ENCODE measurements at places on chromosomes 5 and 9.

- no peaks in the 10 kb centered on the region for H3K27me3 ChIP-seq
- H3K4me1 ChIP-seq = no peaks in the 10 kb centered on the region
- no peak overlapping the region for H3K4me3 ChIP-seq
Observed at GRCh38 chr5:138661991-138662434, 86.8 kb upstream of the HSPA9 start.

DNA sequence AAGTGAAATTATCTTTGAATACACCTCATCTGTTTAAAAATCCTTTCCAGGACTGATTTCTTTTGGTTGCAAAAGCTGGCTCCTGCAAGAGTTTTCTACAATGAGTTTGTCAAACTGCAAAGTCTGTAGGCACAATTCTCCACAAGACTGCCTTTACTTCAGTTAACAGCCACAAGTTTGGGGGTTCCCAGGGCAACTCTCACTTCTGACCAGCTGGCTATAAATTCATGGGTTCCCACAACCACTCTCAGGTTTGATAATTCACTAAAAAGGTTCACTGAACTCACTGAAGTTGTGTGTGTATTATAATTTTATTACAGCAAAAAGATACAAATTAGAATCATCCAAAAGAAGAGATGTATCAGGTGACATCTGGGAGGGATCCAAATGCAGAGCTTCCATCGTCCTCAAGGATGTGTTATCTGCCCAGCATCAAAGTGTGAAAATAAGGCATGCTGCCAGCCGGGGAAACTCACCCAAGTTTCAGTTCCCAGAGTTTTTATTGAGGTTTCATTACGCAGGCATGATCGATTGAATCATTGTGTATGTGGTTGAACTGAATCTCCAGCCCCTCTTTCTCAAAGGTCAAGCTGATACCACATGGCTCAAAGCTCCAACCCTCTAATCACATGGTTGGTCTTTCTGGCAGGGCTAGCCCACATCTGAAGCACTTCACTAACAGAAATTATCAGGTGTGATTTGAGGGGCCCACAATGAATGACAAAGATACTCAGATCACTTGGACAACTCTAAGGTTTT is 19.0 kb upstream of the PSIP1 start:
- DNase-seq = no peak
- no peak overlapping the region for H3K27ac ChIP-seq
- no peaks in the 10 kb centered on the region for H3K36me3 ChIP-seq
- H3K4me1 ChIP-seq = no peaks in the 10 kb centered on the region

DNA sequence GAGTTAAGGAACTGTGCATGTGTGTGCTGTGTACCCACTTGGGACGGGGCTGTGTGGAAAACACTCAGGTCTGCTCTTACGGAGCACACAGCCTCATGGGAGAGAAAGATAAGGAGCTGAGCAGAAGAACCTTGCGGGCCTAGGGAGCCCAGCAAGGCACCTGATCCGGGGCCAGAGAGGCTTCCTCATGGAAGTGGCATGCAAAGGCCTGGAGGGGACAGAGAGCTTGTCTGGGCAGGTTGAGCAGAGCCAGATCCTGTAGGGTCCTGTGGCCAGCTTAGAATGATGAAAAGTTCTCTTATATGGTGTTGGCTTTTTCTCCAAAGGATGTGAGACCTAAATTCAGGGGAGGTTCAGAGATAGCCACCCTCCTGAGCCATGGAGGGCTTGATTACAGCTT is 45.2 kb downstream of the NEK6 start:
- no peak overlapping the region for H3K4me3 ChIP-seq
- no peaks in the 10 kb centered on the region for H3K27me3 ChIP-seq
- no peaks in the 10 kb centered on the region for H3K36me3 ChIP-seq

DNA sequence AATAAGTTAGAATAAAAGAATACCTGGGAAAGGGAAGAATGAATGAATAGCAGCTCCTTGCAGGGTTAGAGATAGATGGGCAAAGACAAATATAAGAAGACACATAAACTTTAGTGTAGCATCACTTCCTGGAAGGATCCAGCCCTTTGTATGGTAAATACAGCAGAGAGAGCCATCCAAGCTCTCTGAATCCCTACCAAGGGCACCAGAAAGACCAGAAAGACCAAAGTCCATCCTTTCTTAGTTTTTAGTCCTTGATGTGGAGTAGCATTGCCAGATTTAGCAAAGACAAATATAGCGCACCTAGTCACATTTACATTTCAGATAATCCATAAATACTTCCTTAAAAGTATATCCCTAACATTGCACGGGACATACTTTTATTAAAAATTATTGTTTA is 56.1 kb upstream of the C9orf72 start:
- no peak for DNase-seq
- no peaks in the 10 kb centered on the region for H3K36me3 ChIP-seq

GRCh38 chr9:116905171-116905588 is 218.1 kb downstream of the TRIM32 start:
- H3K27me3 ChIP-seq = no peaks in the 10 kb centered on the region
- no peak overlapping the region for H3K27ac ChIP-seq
- no peak overlapping the region for H3K4me3 ChIP-seq
- DNase-seq = no peak

DNA sequence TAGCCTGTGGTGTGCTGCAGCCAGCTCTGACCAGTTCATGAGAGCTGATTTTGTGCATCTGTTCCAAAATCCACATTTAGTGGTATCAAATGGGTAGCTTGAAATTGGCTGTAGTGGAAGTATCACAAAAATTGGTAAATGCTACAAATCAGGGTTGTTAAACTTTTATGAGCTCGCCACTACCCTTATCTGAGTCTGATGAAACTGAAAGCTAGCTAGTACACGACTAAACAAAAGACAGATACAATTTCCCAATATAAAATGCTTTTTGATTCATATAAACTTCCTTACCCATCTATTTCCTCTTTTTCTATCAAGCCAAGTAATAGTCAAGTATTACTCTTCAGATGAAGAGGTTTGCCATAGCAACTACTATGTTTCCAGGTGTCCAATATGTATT is 392.0 kb downstream of the TMEM161B start:
- no peak overlapping the region for H3K27ac ChIP-seq
- no peak for DNase-seq
- no peaks in the 10 kb centered on the region for H3K36me3 ChIP-seq
- no peak overlapping the region for H3K4me3 ChIP-seq
- no peaks in the 10 kb centered on the region for H3K27me3 ChIP-seq

GRCh38 chr5:153275695-153276094 is 214.8 kb upstream of the GRIA1 start:
- no peaks in the 10 kb centered on the region for H3K4me1 ChIP-seq
- no peak for DNase-seq
- no peaks in the 10 kb centered on the region for H3K36me3 ChIP-seq
- no peak overlapping the region for H3K27ac ChIP-seq
- no peak overlapping the region for H3K4me3 ChIP-seq
- H3K27me3 ChIP-seq = no peaks in the 10 kb centered on the region

DNA sequence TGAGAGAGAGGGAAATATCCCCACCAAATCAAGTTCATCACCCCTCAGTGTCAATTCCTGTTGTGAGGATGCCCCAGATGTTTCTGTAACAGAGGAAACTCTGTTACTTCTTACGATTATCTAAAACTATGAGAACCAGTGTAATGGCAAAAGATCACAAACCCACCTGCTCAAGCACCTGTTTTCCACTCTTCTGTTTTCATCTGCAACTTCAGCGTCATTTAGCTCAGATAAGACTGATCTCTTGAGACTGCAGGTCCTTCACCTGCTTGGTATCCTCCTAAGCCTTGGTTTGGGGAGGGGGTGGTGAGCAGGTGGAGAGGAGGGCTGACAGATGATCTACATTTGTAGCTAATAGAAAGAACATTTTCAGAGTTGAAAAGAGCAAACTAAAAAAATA is 229.3 kb downstream of the SLF1 start:
- no peaks in the 10 kb centered on the region for H3K27me3 ChIP-seq
- no peak overlapping the region for H3K27ac ChIP-seq
- H3K4me3 ChIP-seq = no peak overlapping the region

- H3K4me3 ChIP-seq = no peak overlapping the region
- no peaks in the 10 kb centered on the region for H3K36me3 ChIP-seq
- peak overlapping the region; percentile 83 for H3K27ac ChIP-seq
- peaks cover 3% of the 10 kb centered on the region for H3K4me1 ChIP-seq
- DNase-seq = peak; percentile 83
Observed at GRCh38 chr5:142512043-142513042, 173.5 kb downstream of the FGF1 start.

DNA sequence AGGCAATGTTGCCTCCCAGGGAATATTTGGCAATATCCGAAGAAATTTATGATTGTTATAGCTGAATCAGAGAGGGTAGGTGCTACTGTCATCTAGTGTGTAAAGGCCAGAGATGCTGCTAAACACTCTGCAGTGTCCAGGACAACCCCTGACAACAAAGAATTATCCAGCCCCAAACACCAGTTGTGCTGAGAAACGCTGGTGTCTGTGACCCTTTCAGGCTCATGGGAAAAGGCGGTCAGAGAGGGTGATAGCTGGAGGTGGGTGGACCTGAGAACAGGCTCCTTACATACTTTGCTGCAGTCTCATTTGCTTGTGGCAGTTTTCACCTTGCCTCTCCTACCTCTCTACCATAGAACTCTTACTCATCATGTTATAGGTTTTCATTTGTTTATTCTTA is 295.3 kb upstream of the DMRT1 start:
- DNase-seq = no peak
- H3K27ac ChIP-seq = no peak overlapping the region
- no peak overlapping the region for H3K4me3 ChIP-seq
- H3K36me3 ChIP-seq = no peaks in the 10 kb centered on the region

DNA sequence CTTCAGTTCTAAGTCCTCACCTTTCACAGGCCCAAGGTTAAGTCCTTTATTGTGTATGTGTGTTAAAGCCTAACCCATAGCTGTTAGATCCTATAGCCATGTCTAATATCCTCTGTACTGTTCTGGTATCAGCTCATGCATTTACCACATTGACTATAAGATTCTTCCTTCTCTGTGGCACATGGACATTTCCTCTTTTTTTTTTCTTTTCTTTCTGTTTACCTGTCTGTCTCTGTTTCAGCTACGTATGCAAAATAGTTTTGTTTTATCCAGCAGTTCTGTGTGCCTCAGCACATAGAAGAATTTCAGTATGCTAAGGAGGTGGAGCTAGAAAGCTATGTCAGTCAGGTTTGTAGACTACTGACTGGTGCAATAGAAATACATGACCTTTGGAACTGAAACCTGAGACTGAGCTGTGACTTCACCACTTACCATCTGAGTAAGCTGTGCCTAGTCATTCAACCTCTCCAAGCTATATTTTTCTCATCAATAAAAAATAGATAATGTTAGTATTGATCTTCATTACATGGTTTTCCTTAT is 155.6 kb upstream of the VLDLR start:
- H3K27ac ChIP-seq = peak overlapping the region; percentile 72
- H3K27me3 ChIP-seq = no peaks in the 10 kb centered on the region
- H3K4me3 ChIP-seq = no peak overlapping the region
- DNase-seq = no peak
- no peaks in the 10 kb centered on the region for H3K36me3 ChIP-seq

- H3K4me1 ChIP-seq = no peaks in the 10 kb centered on the region
- H3K36me3 ChIP-seq = no peaks in the 10 kb centered on the region
- H3K27ac ChIP-seq = no peak overlapping the region
Observed at GRCh38 chr5:138874241-138874640, 894 bp downstream of the LRRTM2 start.

GRCh38 chr5:118988866-118989180 is 476 bp upstream of the DTWD2 start:
- no peak for DNase-seq
- H3K4me3 ChIP-seq = peak overlapping the region; percentile 61
- no peaks in the 10 kb centered on the region for H3K27me3 ChIP-seq
- H3K27ac ChIP-seq = peak overlapping the region; percentile 95

DNA sequence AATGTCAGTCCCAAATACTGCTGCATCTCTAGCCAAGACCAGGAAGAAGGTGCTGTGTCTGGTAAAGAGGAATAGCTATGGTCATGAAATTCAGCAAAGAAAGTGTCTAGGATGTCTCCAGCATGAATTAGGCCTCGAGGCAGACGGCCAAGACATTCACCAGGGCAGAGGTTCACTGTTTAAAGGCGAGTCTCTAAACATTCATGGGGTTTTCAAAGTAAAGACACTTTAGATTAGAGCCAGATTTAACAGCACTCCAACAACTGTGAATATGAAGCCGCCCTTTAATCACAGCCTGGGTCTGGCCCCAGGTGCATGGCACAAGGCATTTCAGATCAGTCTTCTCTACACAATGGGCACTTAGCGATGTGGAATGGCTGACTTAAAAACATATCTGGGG is 95.0 kb downstream of the ANKH start:
- H3K4me1 ChIP-seq = no peaks in the 10 kb centered on the region
- H3K4me3 ChIP-seq = no peak overlapping the region
- H3K27me3 ChIP-seq = no peaks in the 10 kb centered on the region
- DNase-seq = no peak
- H3K27ac ChIP-seq = peak overlapping the region; percentile 26

DNA sequence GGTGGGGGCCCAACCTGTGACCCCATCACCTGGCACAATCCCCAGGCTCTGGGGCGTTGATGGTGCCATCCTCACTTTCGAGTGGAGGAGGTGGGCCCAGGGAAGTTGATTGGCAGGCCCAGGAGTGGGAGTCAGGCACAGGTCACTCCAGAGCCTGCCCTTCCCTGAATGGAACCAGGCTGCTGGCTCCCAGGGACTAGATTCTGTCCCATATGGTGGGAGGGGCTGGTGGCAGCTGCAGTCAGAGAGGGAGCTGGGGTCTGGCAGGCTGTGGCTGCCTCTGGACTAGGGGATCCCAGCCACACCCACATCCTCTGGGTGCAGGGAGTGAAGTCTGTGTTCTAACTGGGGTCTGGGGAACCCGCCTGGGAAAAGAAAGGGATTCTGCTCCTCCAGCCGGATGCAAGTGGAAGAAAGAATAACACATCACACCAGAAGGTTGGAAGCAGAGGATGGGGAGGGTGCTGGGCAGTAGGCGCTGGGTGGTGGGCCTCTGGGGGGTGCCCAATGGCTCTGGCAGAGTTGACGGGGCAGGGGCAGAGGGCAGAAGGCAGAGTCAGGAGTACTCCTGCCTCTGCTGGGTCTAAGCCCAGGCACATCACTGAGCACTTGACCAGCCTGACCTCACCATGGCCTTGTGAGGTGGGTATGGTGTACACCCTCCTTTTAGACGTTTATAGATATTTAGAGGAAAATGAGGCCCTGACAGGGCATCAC is 25.8 kb downstream of the CEL start:
- H3K4me1 ChIP-seq = no peaks in the 10 kb centered on the region
- H3K27ac ChIP-seq = no peak overlapping the region
- H3K36me3 ChIP-seq = no peaks in the 10 kb centered on the region
- no peaks in the 10 kb centered on the region for H3K27me3 ChIP-seq
- no peak for DNase-seq

DNA sequence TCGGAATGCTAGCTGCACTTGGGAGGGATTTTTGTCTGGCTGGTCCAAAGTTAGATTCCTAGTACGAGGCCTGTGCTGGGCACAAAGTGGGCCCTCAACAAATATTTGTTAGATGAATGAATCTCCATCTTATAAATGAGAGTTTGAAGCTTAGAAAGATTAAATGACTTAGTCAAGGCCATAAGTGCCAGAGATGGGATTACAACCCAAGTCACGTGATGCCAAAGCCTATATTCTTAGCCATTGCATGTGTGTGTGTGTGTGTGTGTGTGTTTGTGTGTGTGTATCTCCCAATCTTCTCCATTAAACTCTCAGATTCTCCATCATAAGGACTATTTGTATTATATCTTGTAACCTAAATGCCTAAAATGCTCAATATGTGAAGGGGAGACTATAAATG is 130.8 kb upstream of the MAP1B start:
- H3K4me1 ChIP-seq = no peaks in the 10 kb centered on the region
- no peaks in the 10 kb centered on the region for H3K36me3 ChIP-seq
- H3K27ac ChIP-seq = no peak overlapping the region
- no peaks in the 10 kb centered on the region for H3K27me3 ChIP-seq
- H3K4me3 ChIP-seq = no peak overlapping the region
- DNase-seq = no peak

- H3K4me1 ChIP-seq = peaks cover 6% of the 10 kb centered on the region
- H3K4me3 ChIP-seq = peak overlapping the region; percentile 47
- no peaks in the 10 kb centered on the region for H3K36me3 ChIP-seq
- DNase-seq = peak; percentile 76
- peak overlapping the region; percentile 85 for H3K27ac ChIP-seq
Observed at GRCh38 chr9:35114113-35114839, 1.4 kb downstream of the ATOSB start.

Data from right lobe of liver (tissue), 6 donors.